ENCODE measurements at places on chromosomes 12 and 14.

GRCh38 chr12:73629893-73630831, 907.5 kb upstream of the ATXN7L3B start:
- DNase-seq: no peak

GRCh38 chr14:54310151-54310850, 86.5 kb upstream of the CDKN3 start:
- peak; percentile 2 for DNase-seq

- DNase-seq: no peak
Measured at GRCh38 chr14:76923431-76924370, 97.5 kb downstream of the LRRC74A start.

- DNase-seq: peak; percentile 94
Measured at GRCh38 chr14:96252999-96253539, 2.9 kb upstream of the BDKRB1 start.

- DNase-seq: no peak
Measured at GRCh38 chr12:114684870-114685273, 897 bp upstream of the TBX3 start.

GRCh38 chr12:50185970-50186663, 18.9 kb upstream of the CERS5 start:
- DNase-seq: peak; percentile 78

DNA sequence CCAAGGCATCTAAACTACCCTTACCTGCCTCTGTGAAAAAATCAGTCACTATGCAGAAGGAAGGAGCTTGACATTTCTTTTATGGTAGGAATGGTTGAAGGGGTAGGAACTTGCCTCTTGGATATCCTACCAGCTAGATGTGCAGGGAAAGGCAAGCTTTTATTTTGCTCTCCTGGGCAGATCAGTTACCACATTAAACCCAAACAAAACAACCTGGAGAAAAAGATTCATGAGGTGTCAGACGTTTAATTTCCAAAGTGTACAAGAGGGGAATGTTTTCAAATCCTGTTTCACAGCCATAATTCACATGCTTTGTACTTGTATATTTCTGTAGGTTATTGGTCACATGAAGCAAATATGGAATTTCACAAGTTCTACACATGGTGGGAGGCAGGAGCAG, 67.0 kb upstream of the IFNG-AS1 start:
- DNase-seq: no peak

- no peak for DNase-seq
Measured at GRCh38 chr12:113762155-113762881, 203.8 kb downstream of the RBM19 start.

DNA sequence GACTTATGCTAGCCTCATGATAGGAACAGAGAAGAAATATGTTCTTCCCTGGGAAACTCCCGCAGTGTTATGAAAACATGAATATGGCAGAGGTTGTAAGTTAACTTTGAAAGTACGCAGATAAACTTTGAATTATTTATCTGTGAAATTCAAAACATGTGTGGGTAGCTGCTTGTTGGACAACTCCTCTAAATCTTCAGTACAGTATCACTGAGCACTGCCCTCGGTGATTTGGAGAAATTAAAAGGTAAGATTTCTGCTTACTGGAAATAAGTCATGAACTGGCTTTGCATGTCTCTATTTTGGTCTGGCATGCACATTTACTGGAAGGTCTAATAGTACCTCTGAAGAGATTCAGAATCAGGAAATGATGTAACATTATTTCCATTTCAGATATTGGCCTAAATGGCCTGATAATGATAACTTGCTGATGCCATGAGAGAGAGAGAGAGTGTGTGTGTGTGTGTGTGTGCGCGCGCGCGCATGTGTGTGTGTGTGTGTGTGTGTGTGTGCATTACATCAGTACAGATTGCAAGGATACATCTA, 1441.9 kb upstream of the FLRT2 start:
- no peak for DNase-seq

GRCh38 chr14:48957486-48957885, 628.7 kb downstream of the RPS29 start:
- DNase-seq: no peak

DNA sequence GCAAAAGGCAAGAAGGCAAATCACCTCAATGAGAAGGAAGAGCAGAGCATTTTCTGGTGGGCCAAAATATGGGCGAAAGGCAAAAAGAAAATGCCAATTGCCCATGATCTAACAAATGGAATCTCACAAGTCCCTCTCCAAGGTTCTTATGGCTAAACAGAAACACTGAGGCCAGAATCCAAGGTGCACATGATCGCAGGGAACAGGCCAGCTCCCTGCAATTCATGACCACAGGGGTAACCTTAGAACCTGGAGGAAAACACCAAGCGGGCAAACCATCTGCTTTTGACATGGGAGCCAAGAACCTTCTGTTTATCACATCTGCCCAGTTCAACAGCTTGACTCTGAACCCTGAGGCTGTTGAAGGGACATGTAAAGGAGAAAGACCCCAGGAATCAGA, 60.0 kb downstream of the NT5DC3 start:
- DNase-seq: no peak

DNA sequence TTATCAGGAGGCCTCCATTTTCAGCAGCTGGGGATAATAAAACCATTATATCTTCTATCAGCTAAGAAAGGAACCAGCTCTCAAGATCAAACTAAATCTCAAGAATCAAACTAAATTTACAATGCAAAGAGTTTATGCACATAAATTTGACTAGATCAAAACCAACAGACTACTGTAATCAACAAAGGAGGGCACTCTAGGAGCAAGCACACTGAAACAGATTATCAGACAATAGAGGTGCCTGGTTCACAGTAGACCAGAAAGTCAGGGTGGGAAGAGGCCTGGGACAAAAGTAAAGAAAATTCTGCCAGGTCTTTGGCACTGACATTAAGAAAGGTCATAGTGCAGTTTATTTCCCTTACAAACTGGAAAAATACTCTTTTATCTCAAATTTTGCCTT, 61.0 kb downstream of the HECTD4 start:
- no peak for DNase-seq

DNA sequence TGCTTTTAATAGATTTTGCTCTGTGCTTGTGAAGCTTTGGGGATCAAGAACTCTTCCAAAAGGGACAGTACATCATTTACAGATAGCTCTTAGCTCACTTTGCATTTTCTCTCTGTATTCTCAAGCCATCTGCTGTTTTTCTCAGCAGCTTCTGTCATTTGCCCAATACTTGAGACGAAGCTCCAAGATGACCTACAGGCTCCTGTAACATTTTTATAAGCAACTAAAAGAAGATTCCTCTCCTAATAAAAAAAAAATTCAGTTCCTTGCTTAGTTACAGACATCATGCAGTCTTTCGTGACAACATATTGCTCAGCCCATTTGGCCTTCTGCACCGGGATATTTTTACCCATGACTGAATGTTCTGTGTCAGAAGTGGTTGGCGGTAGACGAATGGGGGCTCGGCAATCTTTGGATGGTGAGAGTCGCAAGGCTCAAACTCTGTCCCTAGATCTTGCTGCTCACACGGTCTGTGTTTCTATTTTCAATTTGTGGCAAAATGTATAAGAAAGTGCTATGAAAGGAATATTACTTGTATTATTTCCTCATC, 215.6 kb downstream of the FSCB start:
- DNase-seq: no peak

DNA sequence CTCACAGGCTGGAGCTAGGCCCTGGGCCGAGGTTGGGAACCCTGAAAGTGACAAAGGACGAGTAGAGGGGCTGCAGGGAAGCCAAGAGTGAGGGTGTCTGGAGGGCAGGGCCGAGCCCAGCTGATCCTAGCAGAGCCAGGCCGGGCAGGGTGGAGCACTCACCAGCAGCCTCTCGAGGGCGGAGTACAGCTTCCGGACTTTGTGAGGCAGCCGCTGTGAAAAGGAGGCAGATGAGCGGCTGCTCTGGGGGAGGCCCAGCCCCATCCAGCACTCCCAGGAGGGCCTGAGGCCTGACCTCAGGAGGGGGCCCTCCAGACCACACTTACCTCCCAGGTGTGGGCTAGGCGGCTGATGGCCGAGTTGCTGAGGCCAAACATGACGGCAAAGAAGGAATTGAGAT, 14.7 kb upstream of the ENDOU start:
- no peak for DNase-seq

- DNase-seq: peak; percentile 24
Measured at GRCh38 chr14:103206023-103206481, 82.8 kb downstream of the TNFAIP2 start.

- no peak for DNase-seq
Measured at GRCh38 chr12:123790905-123791467, 28.9 kb downstream of the DNAH10 start.

GRCh38 chr12:88339254-88339949, 197.3 kb downstream of the TMTC3 start:
- peak; percentile 80 for DNase-seq

DNA sequence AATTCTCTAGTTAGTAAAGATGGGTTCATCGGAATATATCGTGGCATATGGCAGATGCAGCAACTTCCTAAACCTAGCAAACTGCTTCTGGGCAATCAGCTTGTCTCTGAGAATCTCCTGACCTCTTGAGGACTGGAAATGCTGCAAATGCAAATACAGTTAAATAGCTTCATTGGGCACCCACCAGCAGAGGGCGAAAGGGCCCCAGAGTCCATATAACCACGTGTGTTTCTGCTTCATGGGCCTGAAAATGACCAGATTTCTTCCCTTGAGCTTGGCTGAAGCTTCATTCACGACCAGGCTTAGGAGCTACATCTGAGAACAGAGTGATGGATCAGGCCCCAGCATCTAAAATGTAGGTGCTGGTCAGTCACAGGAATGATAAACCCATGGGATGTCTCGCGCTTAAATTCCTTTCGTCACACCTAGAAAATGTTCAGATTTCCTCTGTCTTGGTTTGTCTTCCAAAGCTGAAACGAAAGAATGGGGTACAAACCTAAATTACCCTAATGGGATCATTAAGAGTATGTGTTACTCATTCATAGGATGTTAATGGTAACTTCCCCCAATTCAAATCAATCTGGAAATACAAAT, 1482.5 kb upstream of the TMEM132C start:
- peak; percentile 28 for DNase-seq

DNA sequence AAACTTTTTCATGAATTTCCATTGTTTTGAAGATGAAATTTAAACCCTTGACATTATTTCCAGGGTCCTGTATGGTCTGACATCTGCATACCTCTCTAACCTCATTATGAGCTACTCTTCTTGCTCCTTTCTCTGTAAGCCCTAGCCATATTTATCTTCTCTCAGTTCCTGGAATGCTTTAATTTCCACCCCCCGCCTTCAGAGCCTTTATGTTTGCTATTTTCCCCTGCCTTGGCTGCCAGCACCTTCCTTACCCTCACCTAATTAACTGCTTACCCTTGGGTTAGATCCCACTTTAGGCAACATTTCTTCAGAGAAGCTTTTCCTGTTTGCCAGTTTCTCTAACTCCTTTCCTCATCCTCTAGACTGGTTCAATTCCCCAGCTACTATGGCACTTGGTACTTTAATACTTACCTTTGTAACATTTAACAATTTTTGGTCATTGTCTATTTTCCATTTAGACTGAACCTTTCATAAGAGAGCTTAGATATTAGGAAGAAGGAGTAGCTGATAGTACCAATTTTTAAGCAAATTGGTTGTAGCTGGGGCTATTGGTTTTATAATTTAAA, 6.0 kb downstream of the STYX start:
- DNase-seq: no peak

GRCh38 chr12:123516216-123516780, 17.2 kb downstream of the RILPL1 start:
- no peak for DNase-seq

- DNase-seq: no peak
Measured at GRCh38 chr12:109531411-109531810, 41.9 kb downstream of the MMAB start.

DNA sequence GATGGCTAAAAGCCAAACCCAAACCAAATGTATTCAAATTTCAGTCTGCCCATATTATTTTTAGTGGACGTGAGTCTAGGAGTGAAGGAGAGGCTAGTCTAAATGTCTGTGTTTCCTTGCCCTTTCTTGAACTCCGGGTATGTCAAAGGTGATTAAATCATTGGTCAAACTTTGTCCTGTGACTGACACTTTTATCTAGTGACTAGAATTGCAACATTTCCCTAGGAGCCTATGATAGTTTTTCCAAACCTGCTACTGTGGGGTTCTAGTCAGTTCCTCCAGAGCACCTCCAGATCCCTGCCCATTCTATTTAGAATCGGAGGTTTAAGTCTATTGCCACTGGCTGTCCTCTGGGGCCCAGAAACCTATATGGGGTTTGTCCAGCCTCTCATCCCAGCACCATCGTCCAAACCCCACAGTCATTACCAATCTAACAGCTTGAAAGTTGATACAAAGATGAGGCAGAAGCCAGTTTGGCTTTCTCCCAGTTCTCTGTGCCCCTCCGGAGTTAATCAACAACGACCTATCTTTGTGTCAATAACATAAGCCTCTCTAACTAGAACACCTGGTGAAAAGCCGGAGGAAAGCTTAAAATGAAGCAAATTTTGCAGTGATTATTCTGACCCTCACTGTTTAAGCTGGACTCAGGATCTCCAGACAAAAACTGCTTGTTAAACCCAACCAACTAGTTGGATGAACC, 306.7 kb downstream of the ZFP36L1 start:
- DNase-seq: no peak

- no peak for DNase-seq
Measured at GRCh38 chr12:1929241-1929984, 11.0 kb upstream of the CACNA2D4 start.

DNA sequence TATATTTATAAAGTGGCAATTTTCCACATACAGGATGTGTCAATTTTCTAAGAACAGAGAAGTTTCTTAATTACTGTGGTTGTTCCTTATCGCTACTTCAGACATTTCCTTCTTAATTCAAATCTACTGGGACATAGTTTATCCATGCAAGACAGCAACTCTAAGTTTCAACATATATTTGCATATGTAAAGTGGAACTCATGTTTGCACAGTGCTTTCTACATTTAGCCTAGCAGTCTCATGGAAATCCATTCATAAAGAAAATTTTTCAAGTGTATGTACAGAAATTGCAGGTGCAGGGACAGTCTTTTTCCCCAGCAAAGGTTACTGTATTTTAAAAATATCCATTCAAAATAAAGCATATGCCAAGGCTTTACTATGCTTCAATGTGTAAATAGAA, 956.7 kb upstream of the SEL1L start:
- no peak for DNase-seq

DNA sequence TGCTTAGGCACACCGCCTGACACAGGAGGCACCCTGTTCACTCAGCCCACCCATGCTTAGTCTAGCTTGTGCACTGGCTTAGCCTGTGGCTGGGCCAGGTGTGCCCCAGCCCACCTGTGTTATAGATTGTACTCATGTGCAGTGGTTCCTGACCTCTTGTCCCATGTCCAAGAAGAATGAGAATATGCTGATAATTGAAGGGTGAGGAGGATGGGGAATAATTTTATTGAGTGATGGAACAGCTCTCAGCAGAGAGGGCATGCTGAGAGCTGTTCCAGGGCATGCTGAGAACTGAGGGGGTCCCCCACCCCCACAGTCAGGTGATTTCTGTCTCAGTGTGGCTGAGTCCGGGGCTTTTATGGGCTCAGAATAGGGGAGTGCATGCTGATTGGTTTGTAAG, 395.9 kb downstream of the FUT8 start:
- DNase-seq: no peak

DNA sequence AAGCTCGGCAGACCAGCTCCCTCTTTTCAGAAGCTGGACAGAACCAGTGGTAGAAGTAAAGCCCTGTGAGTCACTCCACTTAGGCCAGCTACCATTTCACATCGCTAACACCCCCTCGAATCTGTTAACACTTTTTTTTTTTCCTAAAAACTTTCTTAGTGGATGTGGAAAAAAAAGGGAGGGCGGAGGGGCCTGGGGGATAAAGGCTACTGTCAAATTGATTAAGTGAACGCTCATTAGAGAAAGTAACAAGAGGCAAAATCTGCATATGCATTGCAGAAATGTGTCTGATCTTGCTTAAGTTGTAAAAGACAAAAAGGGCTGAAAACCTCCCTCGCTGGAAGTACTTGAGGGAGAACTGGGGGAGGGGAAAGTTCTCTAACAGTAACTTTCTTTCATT, 86.6 kb upstream of the OTX2 start:
- no peak for DNase-seq

GRCh38 chr12:103273645-103274044, 222.1 kb downstream of the C12orf42 start:
- no peak for DNase-seq
